ENCODE measurements at places on chromosomes 13 and 19. TPM values are rescaled to one million over a fixed set of nuclear protein-coding genes. Genes with fewer than 3 reads are reported as not detected.

The LMTK3 gene
- polyA plus RNA-seq = 0.03 TPM

The SERPINE3 gene
- 0.03 TPM for polyA plus RNA-seq

The CYP4F3 gene
- not detected for polyA plus RNA-seq

The KLK15 gene
- not detected for polyA plus RNA-seq

The RDH8 gene
- not detected for polyA plus RNA-seq

The GPALPP1 gene
- polyA plus RNA-seq = 5.4 TPM

The KDELR1 gene
- polyA plus RNA-seq = 48.7 TPM

The FGF14 gene
- 0.01 TPM for polyA plus RNA-seq

The UPK1A gene
- polyA plus RNA-seq = 0.31 TPM

The CCNE1 gene
- 2.0 TPM for polyA plus RNA-seq

The ODAD3 gene
- 0.87 TPM for polyA plus RNA-seq

The MADCAM1 gene
- polyA plus RNA-seq = 0.08 TPM

The EDNRB gene
- polyA plus RNA-seq = 6.0 TPM

Data from psoas muscle (tissue), 8 donors.